ENCODE measurements at places on chromosomes 1 and 21. TPM values are rescaled to one million over a fixed set of nuclear protein-coding genes. Genes with fewer than 3 reads are reported as not detected.

DNA sequence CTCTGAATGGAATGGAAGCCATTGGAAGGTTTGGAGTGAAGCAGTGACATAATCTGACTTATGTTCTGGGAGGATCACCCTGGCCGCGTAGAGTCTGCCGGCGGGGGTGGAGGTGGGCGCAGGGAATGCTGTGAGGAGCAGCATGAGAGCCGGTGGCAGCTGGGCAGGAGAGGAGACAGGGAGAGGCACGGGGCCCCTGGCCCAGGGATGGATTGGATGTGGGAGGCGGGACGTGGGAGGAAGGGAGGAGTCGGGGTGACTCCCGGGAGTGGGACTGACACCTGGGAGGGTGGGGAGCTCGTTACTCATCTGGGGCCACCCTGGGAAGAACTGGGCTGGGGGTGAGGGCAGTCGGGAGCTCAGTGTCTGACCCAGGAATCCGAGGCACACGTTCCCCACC, 10.4 kb upstream of the KCNAB2 start:
- H3K36me3 ChIP-seq = no peaks in the 10 kb centered on the region
- H3K27me3 ChIP-seq = peaks cover 11% of the 10 kb centered on the region
- H3K4me1 ChIP-seq = no peaks in the 10 kb centered on the region
- no peak overlapping the region for H3K4me3 ChIP-seq
- DNase-seq = no peak

- no peak overlapping the region for H3K27ac ChIP-seq
- no peaks in the 10 kb centered on the region for H3K4me1 ChIP-seq
- H3K27me3 ChIP-seq = peaks cover 4% of the 10 kb centered on the region
- no peak for DNase-seq
- no peaks in the 10 kb centered on the region for H3K36me3 ChIP-seq
Observed at GRCh38 chr1:11541956-11542355, 63.0 kb downstream of the DISP3 start.

GRCh38 chr1:116521186-116521585, 49.6 kb downstream of the CD58 start:
- no peak overlapping the region for H3K27ac ChIP-seq
- no peak overlapping the region for H3K4me3 ChIP-seq
- H3K4me1 ChIP-seq = peaks cover 7% of the 10 kb centered on the region
- H3K36me3 ChIP-seq = no peaks in the 10 kb centered on the region
- no peaks in the 10 kb centered on the region for H3K27me3 ChIP-seq
- no peak for DNase-seq

DNA sequence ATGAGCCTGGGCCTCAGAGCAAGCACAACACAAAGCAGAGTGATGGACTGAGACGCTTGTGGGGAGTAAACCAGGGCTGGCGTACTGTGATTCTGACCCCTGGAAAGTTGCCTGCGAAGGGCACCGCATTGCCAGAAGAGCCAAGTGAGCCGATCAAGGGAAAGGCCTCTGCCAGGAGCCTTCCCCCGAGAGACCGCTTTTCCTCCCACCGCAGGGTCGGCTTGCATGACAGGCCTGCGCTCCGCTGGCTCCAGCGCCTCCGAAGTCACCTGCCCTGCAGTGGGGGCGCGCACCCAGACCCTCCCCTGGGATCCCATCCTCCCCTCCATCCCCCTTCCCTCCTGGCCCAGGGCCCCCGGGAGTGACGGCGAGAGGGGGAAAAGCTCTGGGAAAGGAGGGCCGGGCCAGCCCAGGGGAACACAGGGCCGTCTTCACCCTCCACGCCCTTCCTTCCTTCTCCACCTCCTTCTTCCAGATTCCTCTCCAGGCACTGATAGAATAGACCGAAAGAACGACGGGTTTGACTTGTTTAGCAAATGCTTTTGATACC, 165.0 kb downstream of the TRIM33 start:
- peak; percentile 46 for DNase-seq
- no peak overlapping the region for H3K27ac ChIP-seq
- peaks cover 3% of the 10 kb centered on the region for H3K4me1 ChIP-seq
- peak overlapping the region; percentile 9 for H3K4me3 ChIP-seq
- no peaks in the 10 kb centered on the region for H3K36me3 ChIP-seq
- no peaks in the 10 kb centered on the region for H3K27me3 ChIP-seq

DNA sequence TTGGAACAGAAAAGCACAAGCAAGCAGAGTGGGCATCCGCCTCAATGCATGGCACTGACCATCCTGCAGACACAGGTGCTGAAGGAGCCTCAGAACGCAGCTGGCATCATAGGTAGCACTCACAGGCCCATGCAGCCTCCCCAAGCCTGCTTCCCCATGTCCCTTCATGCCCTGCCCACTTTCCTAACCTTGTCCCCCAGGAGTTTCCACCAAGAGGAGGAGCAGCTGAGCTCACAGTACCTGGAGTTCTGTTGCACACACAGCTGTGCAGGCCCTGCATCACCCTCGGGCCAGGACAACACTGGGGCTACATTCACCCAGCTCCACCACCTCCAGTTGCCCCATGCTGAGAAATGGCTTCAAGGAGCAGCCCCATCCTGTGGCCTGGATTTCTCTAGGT, 83.4 kb downstream of the SETD4 start:
- no peak overlapping the region for H3K4me3 ChIP-seq
- no peaks in the 10 kb centered on the region for H3K36me3 ChIP-seq
- no peaks in the 10 kb centered on the region for H3K27me3 ChIP-seq
- DNase-seq = no peak
- H3K4me1 ChIP-seq = no peaks in the 10 kb centered on the region

DNA sequence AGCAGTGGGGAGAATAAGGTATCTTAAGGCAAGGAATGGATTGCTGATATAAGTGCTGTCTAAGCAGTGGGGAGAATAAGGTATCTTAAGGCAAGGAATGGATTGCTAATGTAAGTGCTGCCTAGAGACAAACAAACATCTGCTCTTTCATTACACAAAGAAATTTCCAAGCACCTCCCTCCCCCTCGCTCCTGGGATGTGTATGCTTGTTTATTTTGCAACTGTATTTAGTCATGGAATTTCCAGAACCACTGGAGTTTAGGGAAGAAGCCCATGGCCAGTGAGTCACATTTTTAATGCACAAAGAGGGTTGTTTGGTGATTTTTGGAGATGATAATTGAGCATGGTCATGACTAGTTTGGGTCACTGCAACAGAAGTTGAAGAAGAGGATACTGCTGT, 21.5 kb downstream of the PDPN start:
- no peaks in the 10 kb centered on the region for H3K36me3 ChIP-seq
- H3K27ac ChIP-seq = no peak overlapping the region
- no peak for DNase-seq
- H3K4me3 ChIP-seq = no peak overlapping the region
- peaks cover 14% of the 10 kb centered on the region for H3K4me1 ChIP-seq
- H3K27me3 ChIP-seq = no peaks in the 10 kb centered on the region

DNA sequence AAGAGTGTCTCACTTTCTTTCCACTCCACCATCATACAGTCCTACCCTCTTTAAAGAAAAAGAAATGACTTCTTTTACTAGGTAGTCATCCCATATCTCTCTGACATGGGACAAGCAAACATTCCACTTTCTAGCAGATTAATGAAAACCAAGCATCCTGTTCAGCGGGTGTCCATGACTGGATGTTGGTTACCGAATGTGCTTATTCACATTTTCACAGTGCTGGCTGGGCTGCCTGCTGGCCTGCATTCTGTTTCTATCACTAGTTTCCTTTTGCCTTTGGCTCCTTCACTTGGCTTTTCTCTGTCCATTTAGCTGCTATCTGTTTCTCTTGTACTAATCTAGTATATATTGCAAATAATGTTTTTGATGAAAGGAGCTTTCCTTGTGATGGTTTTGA, 598.4 kb downstream of the RWDD3 start:
- no peaks in the 10 kb centered on the region for H3K27me3 ChIP-seq
- no peaks in the 10 kb centered on the region for H3K36me3 ChIP-seq
- H3K4me3 ChIP-seq = no peak overlapping the region
- H3K4me1 ChIP-seq = no peaks in the 10 kb centered on the region
- no peak for DNase-seq

- H3K36me3 ChIP-seq = peaks cover 5% of the 10 kb centered on the region
- no peak for DNase-seq
- H3K27me3 ChIP-seq = no peaks in the 10 kb centered on the region
- H3K4me1 ChIP-seq = no peaks in the 10 kb centered on the region
Observed at GRCh38 chr1:28338897-28339296, 10.1 kb downstream of the MED18 start.

DNA sequence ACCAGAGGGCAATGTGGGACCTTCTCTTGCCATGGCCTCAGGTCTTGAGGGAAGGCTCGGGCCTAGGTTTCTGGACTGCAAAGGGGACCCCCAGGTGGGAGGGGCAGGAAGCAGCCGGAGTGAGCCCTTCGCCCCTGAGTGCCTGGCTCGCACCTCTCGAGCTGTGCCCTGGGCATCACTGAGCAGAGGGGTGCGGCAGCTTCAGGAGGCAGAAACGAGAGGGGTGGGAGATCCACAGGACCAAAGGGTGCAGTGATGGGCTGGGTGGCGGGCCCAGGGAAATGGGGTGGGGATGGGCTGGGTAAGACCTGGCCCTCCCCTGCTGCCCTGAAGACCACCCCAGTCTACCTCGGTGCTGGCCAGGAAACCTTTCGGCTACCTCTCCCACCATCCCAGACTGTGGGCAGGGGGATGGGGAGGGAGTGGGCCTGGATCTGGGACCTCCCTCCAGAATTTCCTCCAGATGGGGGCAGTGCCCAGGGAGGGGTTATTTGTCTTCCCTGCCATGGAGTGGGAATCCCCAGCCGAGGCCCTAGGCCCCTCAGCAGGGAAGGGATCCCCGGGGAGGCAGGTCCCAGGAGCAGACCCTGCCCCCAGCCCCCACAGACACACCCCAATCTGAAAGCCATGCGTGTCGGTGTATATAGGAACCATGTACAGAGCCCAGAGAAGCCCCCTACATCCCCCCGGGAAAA, 21.3 kb downstream of the A3GALT2 start:
- H3K27me3 ChIP-seq = no peaks in the 10 kb centered on the region
- DNase-seq = no peak
- no peak overlapping the region for H3K27ac ChIP-seq
- no peaks in the 10 kb centered on the region for H3K4me1 ChIP-seq
- H3K36me3 ChIP-seq = peaks cover 13% of the 10 kb centered on the region

DNA sequence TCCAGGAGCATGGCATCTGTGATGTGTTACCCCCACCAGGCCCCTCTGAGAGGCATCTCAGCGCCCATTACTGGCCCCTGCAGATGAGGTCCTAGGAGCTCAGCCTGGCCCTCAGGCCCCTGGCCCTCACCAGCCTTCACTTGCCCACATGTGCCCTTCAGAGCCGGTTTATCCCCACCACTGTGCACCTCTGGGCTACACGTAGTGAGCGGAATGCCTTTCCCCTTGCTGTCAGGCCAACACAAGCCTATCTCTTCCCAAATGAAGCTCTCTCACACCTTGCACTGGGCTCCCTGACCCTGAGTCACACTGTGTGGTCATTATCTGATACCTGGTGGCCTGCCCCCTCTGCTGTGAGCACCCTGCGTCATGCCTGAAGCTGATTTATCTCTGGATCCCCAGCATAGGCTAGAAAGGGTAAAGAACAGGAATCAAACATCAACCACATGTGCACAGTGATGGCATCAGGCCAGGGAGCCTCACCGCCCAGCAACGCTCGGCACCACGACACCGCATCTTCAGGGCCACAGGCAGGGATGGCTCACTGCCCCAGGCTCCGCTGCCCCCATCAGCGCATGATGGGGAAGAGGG, 49.1 kb downstream of the GLIS1 start:
- H3K36me3 ChIP-seq = no peaks in the 10 kb centered on the region
- H3K27ac ChIP-seq = no peak overlapping the region
- H3K4me3 ChIP-seq = no peak overlapping the region
- no peaks in the 10 kb centered on the region for H3K4me1 ChIP-seq

GRCh38 chr1:231393668-231394067, 28.4 kb downstream of the EGLN1 start:
- H3K27ac ChIP-seq = peak overlapping the region; percentile 53
- no peaks in the 10 kb centered on the region for H3K36me3 ChIP-seq

GRCh38 chr1:44390277-44390676, 14.8 kb upstream of the RNF220 start:
- no peaks in the 10 kb centered on the region for H3K36me3 ChIP-seq
- H3K4me1 ChIP-seq = peaks cover 7% of the 10 kb centered on the region
- no peaks in the 10 kb centered on the region for H3K27me3 ChIP-seq
- no peak overlapping the region for H3K4me3 ChIP-seq
- H3K27ac ChIP-seq = no peak overlapping the region

GRCh38 chr1:12475101-12475500, 142.9 kb downstream of the DHRS3 start:
- H3K27me3 ChIP-seq = no peaks in the 10 kb centered on the region
- peaks cover 51% of the 10 kb centered on the region for H3K4me1 ChIP-seq
- H3K36me3 ChIP-seq = no peaks in the 10 kb centered on the region
- DNase-seq = no peak
- H3K4me3 ChIP-seq = no peak overlapping the region

GRCh38 chr1:213960963-213961362, 26.8 kb upstream of the PROX1 start:
- DNase-seq = no peak
- no peak overlapping the region for H3K27ac ChIP-seq
- no peaks in the 10 kb centered on the region for H3K27me3 ChIP-seq
- no peak overlapping the region for H3K4me3 ChIP-seq
- no peaks in the 10 kb centered on the region for H3K4me1 ChIP-seq

- DNase-seq = peak; percentile 60
- no peaks in the 10 kb centered on the region for H3K27me3 ChIP-seq
- no peaks in the 10 kb centered on the region for H3K36me3 ChIP-seq
- H3K4me3 ChIP-seq = no peak overlapping the region
Observed at GRCh38 chr1:182259229-182259872, 132.2 kb downstream of the GLUL start.

- peak overlapping the region; percentile 62 for H3K4me3 ChIP-seq
- no peak for DNase-seq
- H3K36me3 ChIP-seq = no peaks in the 10 kb centered on the region
- H3K27ac ChIP-seq = peak overlapping the region; percentile 73
- no peaks in the 10 kb centered on the region for H3K4me1 ChIP-seq
Observed at GRCh38 chr1:35768350-35769187, 1.2 kb downstream of the CLSPN start.

DNA sequence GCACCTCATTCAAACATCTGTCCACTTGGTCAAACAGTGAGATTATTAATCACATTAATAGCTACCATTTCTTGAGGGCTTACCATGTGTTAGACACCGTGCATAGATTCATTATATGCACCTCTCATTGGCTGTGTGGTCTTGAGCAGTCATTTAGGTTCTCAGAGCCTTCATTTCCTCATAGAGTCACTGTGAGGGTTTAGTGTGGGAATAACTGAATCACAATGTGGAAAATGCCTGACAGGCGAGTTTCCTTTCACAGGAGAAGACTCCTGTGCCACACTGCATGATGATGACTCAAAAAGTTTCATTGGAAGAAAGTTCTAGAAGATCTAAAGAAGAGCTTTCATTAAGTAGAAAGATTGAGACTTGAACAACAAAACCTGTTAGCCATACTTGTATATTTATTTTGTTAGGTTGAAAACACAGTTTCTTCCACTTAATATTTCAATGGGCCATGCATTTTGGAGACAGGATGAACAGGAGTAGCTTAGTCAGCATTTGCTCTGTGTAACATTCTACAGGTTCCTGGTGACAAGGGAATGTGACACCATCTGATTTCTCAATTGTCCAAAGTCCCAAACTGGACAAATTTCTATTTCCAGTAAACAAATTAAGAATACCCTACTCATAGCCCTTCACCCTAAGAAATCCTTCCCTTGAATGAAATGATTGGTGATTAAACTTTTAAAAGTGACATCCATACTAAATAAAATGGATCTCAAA, 45.7 kb downstream of the FYB2 start:
- H3K36me3 ChIP-seq = no peaks in the 10 kb centered on the region
- DNase-seq = no peak
- no peaks in the 10 kb centered on the region for H3K4me1 ChIP-seq
- no peaks in the 10 kb centered on the region for H3K27me3 ChIP-seq
- no peak overlapping the region for H3K4me3 ChIP-seq
- no peak overlapping the region for H3K27ac ChIP-seq

AK2 gene
- total RNA-seq = 263 TPM

OR2C3 gene
- total RNA-seq = not detected
